ENCODE measurements at places on chromosomes 3 and 15.
A peak's percentile ranks its signal among the peaks of the same experiment; 100 is the strongest.

DNA sequence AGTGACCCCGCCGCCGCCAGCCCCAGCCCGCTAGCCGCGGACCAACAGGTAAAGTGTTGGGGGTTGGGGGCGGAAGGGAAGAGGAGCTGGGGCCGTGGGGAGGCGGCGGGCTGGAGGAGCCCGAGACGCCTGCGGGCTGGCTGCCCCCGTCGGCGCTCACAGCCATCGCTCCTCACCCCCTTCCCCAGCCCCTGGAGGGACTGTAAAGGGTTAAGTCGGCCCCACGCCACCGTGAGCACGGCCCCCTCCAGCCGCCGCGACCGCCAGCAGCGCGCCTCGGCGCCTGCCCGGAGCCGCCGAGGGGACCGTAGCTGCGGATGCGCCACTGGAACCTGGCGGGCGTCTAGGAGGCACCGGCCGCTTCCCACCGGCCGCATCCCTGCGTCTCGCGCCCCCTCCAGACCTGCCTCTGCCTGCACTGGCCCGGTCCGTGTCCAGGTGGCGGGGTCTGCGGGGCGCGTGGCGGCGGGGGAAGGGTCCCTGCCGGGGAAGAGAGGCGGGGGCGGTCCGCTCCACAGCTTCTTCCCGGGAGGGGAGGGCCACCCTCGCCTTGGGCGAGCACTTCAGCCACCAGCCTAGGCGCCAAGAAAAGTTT, 522 bp downstream of the MED12L start:
- DNase-seq = no peak

GRCh38 chr15:66014635-66015182, 145.4 kb downstream of the RAB11A start:
- no peak for DNase-seq

DNA sequence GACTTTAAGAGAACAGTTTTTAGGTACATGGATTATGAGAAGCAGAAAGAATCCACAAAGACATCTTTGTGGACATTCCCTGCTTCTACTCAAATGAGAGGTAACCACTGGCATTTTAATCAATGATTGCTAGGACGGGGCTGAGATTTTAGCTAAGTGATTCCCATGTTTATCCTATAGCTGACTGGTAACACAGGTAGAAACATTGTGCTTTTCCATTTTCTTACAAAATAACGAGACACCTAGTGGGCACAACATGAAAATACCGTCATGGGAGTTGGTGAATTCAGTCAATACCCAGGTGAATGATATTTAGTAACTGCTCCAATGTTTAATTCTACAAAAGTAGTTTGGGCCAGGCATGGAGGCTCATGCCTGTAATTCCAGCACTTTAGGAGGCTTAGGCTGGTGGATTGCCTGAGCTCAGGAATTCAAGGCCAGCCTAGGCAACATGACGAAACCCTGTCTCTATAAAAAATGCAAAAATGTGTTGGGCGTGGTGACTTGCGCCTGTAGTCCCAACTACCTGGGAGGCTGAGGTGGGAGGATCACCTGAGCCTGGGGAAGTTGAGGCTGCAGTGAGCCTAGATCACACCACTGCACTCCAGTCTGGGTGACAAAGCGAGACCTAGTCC, 37.2 kb upstream of the DENND4A start:
- peak; percentile 22 for DNase-seq

DNA sequence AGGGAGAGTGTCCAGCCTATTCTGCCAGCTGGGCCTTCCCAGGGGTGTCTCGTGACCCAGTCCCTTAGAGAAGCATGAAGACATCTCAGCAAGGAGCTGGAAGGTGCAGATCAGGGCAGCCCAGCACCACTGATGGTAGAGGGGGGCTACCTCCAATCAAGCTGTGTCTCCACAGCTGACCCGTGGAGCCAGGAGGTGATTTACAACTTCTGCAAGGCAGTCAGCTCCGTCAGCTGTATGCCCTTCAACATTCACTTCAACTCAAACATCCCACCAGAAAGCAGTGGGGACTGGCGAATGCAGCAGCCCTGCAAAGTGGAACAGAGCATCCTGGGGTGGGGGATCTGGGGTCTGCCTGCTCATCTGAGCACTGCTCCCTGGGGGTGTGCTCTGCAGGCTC, 32.6 kb upstream of the FRG2C start:
- no peak for DNase-seq

DNA sequence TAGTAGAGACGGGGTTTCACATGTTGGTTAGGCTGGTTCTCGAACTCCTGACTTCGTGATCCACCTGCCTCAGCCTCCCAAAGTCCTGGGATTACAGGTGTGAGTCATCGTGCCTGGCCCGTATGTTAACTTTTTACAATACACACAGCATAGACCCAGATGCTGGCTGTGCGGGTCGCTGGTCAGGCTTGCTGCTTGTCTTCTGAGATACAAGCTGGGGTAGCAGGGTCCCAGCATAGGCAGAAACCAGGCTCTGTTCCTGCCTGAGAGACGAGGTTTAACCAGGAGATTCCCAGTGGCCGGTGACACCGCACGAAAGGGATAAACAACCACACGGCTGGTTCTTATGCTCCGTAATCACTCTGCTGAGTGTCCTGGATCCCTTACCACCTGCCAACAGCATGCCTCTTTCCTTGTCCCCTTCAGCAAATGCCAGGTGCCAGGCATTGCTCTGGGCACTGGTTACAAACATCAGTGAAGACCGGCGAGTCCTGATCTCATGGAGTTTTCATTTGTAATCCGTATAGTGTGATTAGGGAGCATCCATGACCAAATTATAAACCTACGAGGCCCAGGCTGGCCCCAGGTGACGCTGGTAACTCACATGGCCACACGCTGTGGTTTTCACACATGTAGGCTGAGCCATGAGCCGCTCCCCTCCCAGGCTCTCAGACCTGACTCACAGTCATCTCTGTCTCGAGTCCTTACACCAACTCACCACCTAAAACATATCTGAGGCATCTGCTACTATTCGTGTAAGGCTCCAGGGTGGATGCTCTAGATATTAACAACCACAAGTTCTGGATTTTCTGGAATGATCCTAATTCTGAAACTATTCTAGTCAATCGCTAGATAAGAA, 125.7 kb downstream of the PDZRN3 start:
- no peak for DNase-seq

GRCh38 chr3:54026543-54026942, 95.8 kb upstream of the CACNA2D3 start:
- no peak for DNase-seq

Measured in activated gamma-delta T cell treated with Interleukin-2 at 50 U/mL for 16 hours (primary cell).